ENCODE measurements at places on chromosomes 5 and 9.

DNA sequence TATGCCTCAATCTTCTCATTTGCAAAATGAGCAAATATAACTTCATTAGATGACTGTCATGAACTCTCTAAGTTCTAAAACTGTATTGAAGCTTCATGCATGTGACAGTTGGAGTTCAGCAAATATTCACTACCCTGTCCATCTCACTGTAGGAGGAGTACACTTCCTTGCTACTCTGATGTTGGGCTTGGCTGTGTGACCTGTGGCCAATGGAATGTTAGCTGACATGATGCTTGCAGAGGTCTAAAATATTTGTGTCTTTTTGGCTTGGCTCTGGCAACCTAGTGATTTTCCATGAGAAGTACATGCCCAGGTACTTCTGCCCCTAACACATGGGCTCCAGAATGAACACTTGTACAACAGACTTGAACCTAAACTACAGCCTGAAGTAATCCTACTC lies 203.1 kb upstream of the ANKH start:
- no peak for DNase-seq

DNA sequence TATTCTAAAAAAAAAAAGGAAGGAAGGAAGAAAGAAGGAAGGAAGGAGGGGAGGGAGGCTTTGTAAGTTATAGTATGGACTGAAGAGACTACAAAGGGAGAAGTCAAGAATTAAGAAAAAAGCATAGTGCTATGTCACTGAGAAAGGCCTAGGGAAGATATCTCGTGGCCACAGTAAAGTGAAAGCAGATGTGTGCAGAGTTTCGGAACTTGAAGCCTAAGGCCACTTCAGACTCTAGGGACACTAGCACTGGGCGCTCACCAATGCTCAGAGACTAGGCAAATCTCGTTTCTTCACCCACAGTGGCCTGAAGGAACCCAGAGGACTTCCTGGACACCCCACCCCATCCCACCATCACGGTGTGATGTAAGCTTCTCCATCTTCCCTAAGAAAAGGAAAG lies 181.4 kb upstream of the TRPM3 start:
- no peak for DNase-seq

DNA sequence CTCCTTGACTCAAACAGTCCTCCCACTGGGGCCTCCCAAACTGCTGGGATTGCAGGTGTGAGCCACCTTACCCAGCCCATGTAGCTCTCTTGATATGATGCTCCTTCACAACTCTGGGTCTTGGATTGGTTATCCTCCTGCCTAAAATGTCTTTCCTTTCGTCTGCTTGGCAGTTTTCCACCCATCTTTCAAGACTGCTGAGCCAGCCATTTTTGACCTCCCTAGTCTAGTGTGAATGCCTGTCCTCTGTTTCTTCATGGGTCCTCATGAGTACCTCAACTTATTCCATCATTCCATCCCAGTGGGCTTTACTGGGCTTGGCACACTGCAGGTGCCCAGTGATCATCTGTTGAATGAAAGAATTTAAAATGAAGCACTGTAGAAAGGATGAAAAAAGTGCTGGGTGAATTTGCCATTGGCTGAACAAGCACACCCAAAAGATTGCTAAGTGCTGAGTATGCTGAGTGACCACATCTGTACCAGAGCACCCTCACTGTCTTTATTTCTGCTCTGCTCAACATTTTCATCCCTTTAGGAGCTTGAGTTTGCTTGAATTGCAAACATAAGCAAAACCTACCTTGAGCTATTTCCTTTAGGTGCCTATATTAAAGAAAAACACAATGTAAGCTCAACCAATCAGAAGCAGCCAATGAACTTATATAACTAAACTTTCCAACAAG lies 84.8 kb upstream of the FAM169A start:
- no peak for DNase-seq

DNA sequence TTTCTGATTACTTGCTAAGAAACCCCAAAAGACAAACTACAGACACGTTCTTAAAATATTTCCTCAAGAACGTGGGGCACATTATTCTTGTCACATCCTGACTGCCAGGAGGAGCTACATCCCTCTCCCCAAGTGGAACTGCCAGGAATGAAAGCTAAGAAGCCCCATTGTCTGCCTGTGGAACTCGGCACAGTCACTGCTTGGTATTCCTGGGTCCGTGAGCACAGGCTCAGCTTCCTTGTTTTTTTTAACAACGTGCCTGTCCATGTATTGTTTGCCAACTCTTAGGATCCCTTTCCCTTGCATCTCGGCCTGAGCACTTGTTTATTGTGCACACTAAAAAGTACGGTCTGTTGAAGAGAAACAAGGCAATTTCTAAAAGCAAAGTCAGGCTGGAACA lies 47.0 kb upstream of the SELENOP start:
- no peak for DNase-seq

- DNase-seq: no peak
These were observed 57.1 kb upstream of the IZUMO3 start for GRCh38 chr9:24602693-24603352.

DNA sequence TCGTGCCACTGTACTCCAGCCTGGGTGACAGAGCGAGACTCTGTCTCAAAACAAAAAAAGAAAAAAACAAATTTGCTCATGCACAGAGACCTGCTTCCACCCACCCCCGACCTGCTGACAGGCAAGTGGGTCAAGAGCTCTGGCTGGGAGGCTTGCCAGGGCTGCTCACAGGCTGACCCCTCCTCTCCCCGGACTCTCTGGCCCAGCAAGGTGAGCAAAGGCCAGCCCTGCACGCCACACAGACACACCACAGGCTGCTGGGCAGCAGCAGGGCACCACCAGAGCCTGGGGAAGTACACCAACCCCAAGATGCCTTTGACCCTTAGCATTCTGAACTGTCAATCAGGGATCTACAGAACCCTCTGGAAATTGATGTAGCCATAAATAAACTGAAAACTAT lies 29.2 kb downstream of the NSUN2 start:
- DNase-seq: no peak

GRCh38 chr5:77863181-77863580 lies 87.0 kb upstream of the TBCA start:
- DNase-seq: no peak

DNA sequence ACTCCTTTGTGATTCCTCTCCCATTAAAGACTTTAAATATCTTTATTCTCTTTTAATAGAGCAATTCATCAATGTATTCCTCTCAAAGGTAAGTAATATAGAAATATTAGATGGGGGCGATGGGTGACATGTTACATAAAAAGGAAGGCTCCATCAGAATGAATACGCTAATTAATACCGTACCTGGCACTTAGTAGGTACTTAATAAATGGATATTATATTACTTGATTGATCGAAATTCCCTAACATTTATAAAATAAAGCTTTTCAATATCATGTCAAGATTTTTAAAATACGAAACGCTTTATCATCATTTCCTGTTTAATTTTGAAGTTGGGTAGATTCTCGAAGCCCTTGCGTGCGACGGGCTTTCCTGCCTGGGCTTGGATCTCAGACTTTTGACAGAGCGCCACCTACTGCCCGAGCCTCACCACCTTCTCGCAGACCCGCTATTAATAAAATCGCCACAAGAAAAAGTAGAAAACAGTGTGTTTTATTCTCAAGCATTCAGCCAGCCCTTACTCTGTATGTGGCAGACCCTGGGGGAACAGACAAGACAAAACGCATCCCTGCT lies 99.4 kb downstream of the C5orf15 start:
- peak; percentile 93 for DNase-seq

DNA sequence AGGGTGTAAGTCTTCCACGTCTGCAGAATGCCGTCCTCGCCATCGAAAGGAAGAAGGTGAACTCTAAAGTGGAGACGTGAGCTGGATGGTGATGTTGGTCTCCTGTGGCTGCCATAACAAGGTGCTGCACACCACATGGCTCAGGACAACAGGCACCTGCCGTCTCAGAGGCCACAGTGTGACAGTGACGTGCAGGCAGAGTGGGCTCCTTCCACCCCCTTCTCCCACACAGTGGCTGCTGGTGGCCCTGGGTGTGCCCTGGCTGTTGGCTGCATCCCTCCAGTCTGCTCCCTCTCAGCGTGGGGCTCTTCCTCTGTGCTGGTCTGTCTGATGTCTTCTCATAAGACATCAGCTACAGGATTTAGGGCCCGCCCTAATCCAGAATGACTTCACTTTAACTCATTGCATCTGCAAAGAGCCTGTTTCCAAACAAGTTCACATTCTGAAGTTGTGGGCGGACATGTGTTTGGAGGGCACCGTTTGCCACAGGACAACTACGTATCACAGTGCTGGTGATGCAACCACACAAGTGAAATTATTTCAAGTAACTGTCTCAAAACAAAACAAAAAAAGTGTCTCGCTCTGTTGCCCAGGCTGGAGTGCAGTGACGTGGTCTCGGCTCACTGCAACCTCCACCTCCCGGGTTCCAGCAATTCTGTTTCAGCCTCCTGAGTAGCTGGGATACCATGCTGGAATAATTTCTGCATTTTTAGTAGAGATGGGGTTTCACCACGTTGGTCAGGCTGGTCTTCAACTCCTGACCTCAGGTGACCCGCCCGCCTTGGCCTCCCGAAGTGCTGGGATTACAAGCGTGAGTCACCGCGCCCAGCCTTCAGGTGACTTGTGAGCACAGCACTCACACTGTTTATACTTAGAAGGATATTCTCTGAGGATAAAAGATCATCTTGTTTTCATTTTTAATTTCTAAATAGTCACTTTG lies 31.2 kb upstream of the CLPTM1L start:
- DNase-seq: no peak

DNA sequence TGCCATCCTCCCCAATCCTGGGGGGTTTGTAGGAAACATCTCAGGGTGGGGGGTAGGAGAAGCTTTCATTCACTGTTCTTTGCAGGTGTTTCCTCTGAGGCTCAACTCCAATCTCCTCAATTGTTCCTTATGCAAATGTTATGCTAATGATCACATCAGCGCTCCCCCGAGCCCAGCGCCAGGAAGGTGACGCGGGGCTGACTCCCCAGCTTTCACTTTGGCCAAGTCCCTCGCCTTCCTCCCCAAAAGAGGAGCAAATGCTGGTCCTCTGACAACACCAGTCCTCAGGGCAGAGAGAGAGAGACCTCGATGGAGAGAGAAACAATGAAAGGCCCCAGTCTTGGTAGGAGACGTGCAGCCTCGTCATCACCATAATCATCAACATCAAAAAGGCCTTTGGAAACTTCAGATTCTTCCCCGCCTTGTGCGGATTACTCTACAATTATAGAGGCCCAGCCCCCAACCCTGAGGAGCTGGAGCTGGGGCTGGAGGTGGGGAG lies 39.1 kb downstream of the PCDH1 start:
- peak; percentile 28 for DNase-seq

- no peak for DNase-seq
These were observed 45.5 kb upstream of the MPDZ start for GRCh38 chr9:13324988-13325387.

GRCh38 chr9:123637606-123637944 lies 281.6 kb downstream of the CRB2 start:
- no peak for DNase-seq

DNA sequence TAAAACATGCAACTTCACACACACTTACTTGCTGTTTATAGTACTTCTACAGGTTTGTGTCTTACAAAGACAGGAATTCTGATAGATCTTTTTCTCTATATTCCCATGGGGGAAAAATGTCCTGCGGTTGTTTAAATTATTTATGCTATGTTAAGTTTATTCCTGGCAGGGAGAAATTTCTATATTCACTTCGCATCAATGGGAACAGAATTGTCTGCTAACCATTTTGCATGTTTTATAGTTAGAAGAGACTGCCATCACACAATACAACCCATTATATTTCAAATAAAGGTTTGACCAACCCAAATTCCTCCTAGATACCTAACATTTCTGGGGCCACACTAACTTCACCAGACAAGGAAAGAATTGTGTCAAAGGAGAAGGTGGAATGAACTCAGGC lies 110.0 kb upstream of the PRR16 start:
- no peak for DNase-seq

DNA sequence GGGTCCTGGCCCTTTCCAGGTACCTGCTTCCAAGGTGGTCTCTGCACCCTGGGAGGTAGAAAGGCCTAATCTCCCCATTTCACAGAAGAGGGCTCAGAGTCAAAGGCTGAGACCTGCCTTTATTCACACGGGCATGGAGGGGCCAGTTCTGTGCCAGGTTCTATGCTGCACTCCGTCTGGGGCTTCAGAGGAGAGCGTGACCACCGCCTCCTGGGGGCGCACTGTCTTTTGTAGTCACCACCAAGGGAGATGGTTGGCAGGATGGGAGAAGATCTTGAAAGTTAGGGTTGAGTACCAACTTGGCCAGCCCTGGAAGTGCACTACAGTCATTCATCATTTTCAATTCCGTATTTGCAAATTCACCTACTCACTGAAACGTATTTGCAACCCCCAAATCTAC lies 23.7 kb upstream of the PRDM12 start:
- DNase-seq: no peak

DNA sequence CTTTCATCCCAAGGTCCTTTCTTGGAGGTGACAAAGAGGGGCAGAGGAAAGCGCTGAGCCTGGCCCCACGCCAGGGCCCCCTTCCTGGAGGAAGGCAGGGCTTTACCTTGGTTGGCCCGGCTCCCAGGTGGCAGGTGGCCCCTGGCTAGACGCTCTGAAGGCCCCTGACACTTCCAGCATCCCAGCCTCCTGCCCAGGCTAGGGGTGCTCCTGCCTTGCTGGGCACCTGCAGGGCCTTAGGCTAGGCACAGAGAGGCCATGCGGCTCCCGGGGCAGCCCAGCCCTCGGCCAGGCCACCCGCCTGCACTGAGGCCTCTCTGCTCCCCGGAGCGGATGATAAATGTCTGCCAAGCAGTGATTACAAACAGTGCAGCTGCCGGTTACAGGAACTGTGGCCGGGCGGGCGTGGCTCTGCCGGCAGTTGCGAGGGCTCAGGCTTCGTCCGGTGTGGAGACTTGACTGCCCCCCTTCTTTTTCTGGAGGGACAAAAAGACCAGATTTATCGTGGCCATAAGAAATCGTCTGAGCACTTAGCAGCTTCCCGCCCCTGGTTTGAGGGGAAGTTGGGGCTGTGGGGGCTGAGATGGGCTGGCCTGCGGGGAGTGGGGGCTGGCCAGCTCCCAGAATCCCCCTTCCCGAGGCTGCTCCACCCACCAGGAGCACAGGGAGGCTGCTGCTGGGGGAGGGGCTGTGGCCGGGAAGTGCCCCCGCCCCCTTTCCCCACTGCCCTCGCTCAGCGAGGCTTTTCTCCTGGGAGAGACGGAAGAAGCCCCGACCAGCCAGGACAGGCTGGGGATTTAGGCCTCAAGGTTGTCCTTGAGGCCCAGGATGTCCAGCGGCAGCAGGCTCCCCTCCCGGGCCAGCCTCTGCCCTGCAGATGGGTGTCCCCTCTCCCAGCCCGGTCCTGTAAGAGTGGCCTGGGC lies 31.6 kb upstream of the UBAC1 start:
- peak; percentile 58 for DNase-seq

DNA sequence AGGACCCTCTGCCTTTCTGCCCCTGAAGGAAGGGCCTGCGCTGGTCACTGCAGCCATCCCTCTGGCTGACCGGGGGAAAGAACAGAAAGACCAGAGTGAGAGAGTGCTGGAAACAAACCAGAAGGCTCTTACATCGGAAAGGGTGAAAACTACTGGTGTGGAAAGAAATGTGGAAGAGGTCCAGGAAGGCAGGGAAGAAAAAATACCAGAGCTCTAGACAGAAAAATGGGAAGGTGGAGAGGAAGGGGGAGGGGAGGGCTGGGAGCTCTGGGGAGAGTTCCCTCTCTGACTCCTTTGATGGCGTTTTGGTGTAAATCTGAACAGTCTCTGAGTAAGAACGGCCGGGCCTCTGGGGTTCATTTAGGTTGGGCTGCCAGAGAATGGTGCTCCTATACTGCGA lies 47.7 kb downstream of the COL23A1 start:
- no peak for DNase-seq
